ENCODE measurements at places on chromosomes 12 and 14.
A peak's percentile ranks its signal among the peaks of the same experiment; 100 is the strongest.

- no peak for DNase-seq
These were observed 18.4 kb downstream of the AMN start for GRCh38 chr14:102940729-102941362.

GRCh38 chr14:100201701-100202100, 37.2 kb upstream of the YY1 start:
- DNase-seq: no peak

DNA sequence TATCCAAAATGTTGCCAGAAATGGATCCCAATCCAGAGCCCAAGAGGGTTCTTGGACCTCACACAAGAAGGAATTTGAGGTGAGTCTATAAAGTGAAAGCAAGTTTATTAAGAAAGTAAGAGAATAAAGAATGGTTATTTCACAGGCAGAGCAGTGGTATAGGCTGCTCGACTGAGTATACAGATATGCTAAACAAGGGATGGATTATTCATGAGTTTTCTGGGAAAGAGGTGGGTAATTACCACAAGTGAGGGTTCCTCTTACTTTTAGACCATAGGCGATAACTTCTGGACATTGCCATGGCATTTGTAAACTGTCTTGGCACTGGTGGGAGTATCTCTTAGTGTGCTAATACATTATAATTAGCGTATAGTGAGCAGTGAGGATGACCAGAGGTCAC, 73.6 kb downstream of the ETNK1 start:
- no peak for DNase-seq

GRCh38 chr12:42076976-42077375, 67.7 kb downstream of the GXYLT1 start:
- no peak for DNase-seq

GRCh38 chr12:48286665-48287064, 64.1 kb downstream of the ZNF641 start:
- peak; percentile 15 for DNase-seq

DNA sequence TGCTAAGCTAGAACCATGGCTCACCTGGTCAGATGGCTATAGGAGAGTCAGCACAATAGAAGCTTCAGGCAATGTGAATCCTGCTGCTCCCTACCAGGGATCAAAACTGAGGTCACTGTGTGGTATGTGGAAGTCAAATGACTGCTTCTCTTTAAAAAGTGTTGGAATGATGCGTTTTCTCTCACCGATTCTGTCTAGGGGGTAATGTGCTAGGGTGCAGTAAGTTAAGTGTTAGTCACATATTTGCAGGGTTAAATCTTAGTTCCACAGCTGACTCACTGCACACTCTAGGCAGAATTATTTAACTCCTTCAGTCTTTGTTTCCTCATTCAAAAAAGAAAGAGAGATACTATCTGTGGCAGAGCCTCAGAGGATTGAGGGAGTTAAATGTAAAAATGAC, 696.6 kb downstream of the DIO2 start:
- no peak for DNase-seq

- no peak for DNase-seq
These were observed 167.1 kb downstream of the TTC7B start for GRCh38 chr14:90649083-90649482.

DNA sequence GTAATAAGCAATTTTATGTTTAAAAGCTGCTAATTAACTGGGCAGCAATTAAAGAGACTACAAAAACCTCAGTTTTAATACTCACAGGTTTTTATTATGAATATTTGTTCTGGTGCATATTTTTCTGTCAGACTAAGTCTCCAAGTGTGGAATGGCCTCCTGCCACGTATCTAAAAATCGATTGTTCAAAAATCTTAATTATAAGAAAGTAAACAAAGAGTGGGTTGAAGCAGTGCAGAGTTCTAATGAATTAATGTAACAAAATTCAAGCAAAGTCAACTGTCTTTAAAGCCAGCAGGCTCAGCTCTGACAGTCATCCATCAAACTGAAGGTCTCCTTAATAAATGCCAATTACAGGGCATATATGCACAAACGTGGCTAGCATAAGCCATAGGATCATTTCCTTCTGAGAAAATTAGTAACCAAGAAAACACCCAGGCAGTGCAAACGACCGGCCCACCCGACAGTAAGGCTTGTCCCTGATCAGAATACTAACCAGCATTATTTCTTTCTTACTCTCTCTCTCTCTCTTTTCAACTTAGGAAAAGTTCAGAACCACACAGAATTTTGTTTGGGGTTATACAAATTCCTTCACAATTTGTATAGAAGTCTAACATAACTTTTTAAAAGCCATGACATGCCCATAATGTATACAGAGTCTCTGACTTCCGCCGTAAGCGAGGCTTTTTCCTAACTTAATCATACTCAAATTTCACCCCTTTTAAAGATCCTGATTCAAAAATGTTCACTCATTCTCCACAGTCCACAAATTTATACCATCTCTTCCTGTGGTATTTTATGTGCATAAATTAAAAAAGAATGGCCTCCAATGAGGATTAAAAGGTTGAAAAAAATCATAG, 83.8 kb downstream of the SLC25A21 start:
- DNase-seq: no peak

- peak; percentile 68 for DNase-seq
These were observed 26.9 kb upstream of the LGALS3 start for GRCh38 chr14:55102141-55102621.

DNA sequence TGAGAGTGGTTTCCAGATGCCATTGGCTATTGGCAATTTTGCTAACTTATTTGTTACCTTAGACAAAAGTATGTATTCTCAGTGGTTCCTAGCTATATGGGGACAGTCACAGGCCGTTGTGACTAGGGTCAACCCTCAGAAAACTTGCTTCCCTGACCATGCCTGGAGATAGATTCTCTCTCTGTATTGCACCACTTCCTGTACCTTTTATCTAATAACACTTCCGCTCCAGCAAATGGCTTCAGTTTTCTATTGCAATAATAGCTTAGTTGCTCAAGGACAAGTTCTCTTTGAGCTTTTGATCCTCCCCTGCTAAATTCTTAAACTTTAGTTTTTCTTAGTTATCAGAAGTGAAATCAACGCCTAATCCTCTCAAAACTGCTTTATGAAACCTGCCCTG, 338.0 kb downstream of the RMST start:
- no peak for DNase-seq

GRCh38 chr12:89559753-89560152, 33.9 kb upstream of the POC1B start:
- no peak for DNase-seq

DNA sequence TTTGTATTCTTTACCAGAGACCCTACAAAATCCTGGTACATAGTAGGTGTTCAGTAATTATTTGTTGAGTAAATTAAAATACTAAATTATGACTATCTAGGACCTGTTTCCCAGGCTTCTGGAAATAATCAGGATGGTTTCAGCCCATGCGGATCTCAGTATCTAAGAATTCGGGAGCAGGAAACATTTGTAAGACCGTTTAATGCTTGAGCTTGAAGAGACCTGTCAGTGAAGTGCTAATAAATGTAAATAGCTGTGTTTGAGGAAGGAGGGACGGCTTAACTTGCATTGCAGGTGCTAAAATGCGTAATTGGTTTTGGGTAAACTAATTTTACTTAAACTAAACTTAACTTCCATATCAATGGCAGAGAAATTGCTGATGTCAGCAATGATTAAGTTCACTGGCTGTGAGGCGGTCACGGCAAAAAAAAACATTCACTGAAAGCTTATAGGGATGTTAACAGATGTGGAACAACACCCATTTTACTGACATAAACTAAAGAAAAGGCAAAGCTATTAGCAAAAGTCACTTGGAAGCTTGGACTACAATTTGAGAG, 28.6 kb upstream of the AEBP2 start:
- DNase-seq: no peak

- peak; percentile 86 for DNase-seq
These were observed 64.3 kb upstream of the STON2 start for GRCh38 chr14:81464253-81465002.

DNA sequence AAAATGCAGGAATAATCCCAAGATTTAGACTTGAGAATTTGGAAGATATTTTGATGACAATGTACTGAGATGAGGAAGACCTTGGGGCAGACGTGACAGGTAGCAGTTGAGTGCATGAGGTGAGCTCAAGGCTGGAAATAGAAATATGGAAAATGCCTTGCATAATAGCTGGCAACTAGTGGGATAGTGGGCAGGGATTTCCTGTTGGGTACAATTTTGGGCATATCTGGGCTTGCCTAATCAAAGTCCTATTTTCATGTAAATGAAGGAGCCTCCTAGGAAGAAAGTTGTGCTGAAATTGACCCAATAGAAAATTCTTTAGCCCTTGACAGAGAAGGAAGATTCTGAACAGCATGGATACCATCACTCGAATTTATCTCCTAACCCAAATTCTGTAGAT, 6.4 kb upstream of the GLIPR1 start:
- no peak for DNase-seq

GRCh38 chr12:25052914-25053211, 104.0 kb upstream of the BCAT1 start:
- no peak for DNase-seq

GRCh38 chr12:19165451-19165850, 35.9 kb downstream of the PLEKHA5 start:
- no peak for DNase-seq

DNA sequence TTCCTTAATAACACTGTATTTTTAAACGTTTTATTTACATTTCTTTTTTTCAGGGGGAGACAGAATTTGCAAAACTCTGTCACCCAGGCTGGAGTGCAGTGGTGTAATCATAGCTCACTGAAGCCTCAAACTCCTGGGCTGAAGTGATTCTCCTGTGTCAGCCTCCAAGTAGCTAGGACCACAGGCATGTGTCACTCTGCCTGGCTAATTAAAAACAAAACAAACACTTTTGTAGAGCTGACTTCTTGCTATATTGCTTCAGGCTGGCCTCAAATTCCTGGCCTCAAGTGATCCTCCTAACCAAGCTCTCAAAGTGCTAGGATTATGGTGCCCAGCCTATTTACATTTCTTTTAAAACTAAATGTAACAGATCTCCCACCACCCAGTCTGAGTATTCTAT, 12.7 kb downstream of the CPSF6 start:
- DNase-seq: no peak

DNA sequence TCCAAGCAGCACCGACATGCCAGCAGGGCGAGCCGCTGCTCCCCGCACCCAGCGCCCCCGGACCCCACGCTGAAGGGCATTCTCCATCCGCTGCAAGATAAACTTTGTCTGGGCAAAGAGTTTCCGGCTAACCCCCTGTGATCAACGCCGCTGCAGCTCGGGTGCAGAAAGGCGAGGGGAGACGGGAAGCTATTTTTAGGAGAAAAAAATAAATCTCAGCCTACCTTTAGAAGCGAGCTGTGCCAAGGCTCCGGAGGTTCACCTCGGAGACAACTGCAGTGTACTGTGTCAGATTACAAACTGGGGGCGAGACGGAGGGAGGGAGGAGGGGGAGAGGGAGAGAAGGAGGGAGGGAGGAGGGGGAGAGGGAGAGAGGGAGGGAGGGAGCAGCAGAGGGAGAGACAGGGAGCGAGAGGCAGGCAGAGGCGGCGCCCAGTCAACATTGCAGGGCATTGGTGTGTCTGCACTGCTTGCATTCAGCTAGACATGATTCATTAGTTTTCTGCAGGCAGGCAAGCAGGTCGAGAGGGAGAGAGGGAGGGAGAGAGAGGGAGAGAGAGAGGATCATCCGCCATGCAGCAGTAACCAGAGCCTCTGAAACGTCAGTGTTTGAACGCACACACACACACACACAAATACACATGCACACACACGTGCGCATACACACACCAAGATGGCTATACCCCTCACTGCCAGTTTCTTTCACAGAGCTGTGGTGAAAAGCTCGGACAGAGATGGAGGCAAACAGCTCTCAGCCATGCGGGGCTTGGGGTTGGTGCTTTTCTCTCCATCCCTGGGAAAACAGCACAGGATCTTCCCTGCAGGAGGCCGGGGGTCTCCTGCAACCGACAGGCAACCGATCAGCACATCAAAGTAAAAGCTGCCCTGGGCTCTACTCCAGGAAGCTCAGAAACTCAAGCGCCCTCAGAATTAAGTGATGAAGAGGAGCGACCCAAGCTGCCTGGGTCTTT, at the start of gene RIMBP2:
TSS of gene RIMBP2 (minus strand) at position 302 of the 971 bp plus-strand sequence. CDS start 237,286 bp downstream, outside the sequence.
- DNase-seq: no peak

- DNase-seq: no peak
These were observed 92.9 kb upstream of the MAX start for GRCh38 chr14:65195042-65195719.

DNA sequence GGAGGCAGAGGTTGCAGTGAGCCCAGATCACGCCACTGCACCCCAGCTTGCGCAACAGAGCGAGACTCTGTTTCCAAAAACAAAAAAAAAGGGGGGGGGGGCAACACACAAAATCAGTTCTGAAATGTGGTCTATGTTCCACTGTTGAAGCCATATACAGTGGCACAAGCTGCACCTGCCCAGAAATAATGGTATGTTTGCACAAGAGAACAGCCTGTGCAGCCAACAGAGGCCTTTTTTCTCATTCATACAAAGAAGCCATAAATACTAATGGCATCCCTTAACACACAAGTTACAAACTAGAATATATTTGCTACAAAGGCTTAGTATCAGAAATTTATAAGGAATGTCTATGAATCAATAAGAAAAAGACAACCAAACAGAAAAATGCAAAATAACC, 37.1 kb downstream of the ITPR2 start:
- DNase-seq: no peak

DNA sequence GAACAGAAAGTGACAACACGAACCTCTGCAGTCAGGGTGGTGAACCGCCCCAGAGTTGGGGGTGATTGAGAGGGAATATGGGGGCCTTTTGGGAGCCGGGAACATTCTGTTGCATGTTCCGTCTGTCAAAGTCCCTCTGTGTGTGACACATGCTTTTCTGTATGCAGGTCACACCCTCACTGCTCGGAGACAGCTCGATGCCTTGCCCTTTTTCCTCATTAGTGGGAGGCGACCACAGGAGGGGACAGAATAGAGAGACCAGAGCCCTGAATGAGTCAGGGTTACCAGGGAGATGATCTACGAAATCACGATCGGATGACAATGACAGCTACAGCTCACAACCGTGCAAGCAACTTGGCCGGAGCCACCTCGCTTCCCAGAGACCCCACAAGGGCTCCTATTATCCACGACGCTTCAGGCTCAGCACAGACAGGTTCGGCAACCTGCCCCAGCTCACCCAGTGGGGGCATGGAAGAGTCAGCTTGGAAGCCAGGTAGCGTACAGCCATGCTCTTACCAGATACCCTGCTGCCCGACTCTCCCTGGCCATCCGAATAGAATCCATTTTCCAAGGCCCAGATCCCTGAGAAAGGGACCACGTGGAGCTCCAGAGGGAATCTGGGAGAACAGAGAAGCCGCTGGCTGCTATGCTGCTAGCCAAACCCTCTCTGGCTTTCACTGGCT, 38.8 kb downstream of the TESC start:
- no peak for DNase-seq
